ENCODE measurements at places on chromosomes 3 and 15. TPM values are rescaled to one million over a fixed set of nuclear protein-coding genes. Genes with fewer than 3 reads are reported as not detected.

The TICRR gene
- 8.8 TPM for total RNA-seq

- DNase-seq, result no peak
- H3K36me3 ChIP-seq, result peaks cover 3% of the 10 kb centered on the region
- H3K27ac ChIP-seq, result no peak overlapping the region
- H3K4me3 ChIP-seq, result no peak overlapping the region
Measured at GRCh38 chr3:144593881-144594280, 622.3 kb downstream of the DIPK2A start.

DNA sequence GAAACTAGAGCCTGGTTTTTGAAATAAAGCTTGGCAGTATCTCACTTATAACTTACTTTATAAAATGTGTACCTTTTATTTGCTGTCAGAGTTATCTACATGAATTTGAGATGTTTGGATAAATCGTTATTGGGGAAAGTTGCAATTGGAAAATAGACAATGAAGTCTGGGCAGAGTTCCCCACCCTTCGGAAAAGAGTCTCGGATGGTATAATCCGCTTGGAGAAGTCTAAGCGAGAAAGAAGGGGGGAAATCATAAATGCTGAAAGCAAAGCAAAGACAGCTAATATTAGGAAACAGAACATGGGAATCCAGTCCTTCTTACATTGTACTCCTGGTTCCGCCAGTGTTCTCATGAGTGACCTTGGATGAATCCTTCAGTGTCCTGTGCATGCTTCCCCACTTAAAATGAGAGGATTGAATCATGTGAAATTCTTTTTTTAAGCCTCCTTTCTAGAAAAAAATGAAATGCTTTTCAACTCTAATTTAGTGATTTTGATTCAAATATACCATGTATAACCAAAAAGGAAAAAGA lies 162.4 kb downstream of the ATG7 start:
- H3K27ac ChIP-seq, result peak overlapping the region; percentile 11
- no peaks in the 10 kb centered on the region for H3K27me3 ChIP-seq
- H3K4me3 ChIP-seq, result no peak overlapping the region

The ADAMTS9 gene
- 13.6 TPM for total RNA-seq

GRCh38 chr3:106588739-106589138 lies 719.9 kb upstream of the CBLB start:
- no peaks in the 10 kb centered on the region for H3K4me1 ChIP-seq
- H3K4me3 ChIP-seq, result no peak overlapping the region
- no peaks in the 10 kb centered on the region for H3K27me3 ChIP-seq
- H3K36me3 ChIP-seq, result no peaks in the 10 kb centered on the region
- no peak for DNase-seq
- H3K27ac ChIP-seq, result no peak overlapping the region

- no peak for DNase-seq
- peaks cover 34% of the 10 kb centered on the region for H3K27me3 ChIP-seq
- H3K4me1 ChIP-seq, result no peaks in the 10 kb centered on the region
- no peak overlapping the region for H3K4me3 ChIP-seq
- no peaks in the 10 kb centered on the region for H3K36me3 ChIP-seq
Measured at GRCh38 chr3:181326637-181327223, 337.2 kb upstream of the DNAJC19 start.

DNA sequence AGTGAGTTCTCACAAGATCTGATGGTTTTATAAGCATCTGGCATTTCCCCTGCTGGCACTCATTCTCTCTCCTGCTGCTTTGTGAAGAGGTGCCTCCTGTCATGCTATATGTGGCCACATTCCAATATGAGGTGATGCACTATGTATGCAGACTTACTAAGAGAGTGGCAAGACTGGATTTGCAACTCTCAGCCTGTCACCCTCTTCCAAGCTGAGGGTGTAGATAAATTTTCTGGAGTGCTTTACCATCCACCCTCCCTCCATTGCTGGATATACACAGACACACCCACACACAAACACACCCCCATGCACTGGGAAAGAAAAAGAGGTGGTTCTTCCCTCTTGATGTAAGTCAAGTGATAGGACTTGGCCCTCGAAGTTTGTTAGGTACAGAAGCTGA lies 30.2 kb upstream of the CHMP2B start:
- H3K36me3 ChIP-seq, result peaks cover 4% of the 10 kb centered on the region
- H3K4me3 ChIP-seq, result peak overlapping the region; percentile 62
- H3K27me3 ChIP-seq, result peaks cover 11% of the 10 kb centered on the region
- peaks cover 20% of the 10 kb centered on the region for H3K4me1 ChIP-seq
- H3K27ac ChIP-seq, result peak overlapping the region; percentile 84
- no peak for DNase-seq

GRCh38 chr3:125121246-125122010 lies 65.6 kb upstream of the HEG1 start:
- no peak overlapping the region for H3K27ac ChIP-seq
- no peak for DNase-seq
- peaks cover 5% of the 10 kb centered on the region for H3K36me3 ChIP-seq
- H3K4me3 ChIP-seq, result no peak overlapping the region

- peak overlapping the region; percentile 19 for H3K4me3 ChIP-seq
- H3K4me1 ChIP-seq, result peaks cover 18% of the 10 kb centered on the region
- DNase-seq, result no peak
- peaks cover 18% of the 10 kb centered on the region for H3K36me3 ChIP-seq
- H3K27ac ChIP-seq, result peak overlapping the region; percentile 79
Measured at GRCh38 chr3:51997935-51998596, 2.4 kb upstream of the RPL29 start.

The PCOLCE2 gene
- 1.0 TPM for total RNA-seq

GRCh38 chr3:51675201-51675611 lies 4.2 kb downstream of the TEX264 start:
- peaks cover 19% of the 10 kb centered on the region for H3K4me1 ChIP-seq
- no peaks in the 10 kb centered on the region for H3K36me3 ChIP-seq
- DNase-seq, result no peak
- H3K4me3 ChIP-seq, result no peak overlapping the region
- no peaks in the 10 kb centered on the region for H3K27me3 ChIP-seq

GRCh38 chr3:122076491-122077292 lies 21.5 kb downstream of the CD86 start:
- H3K27me3 ChIP-seq, result no peaks in the 10 kb centered on the region
- H3K4me1 ChIP-seq, result no peaks in the 10 kb centered on the region
- no peak for DNase-seq
- H3K36me3 ChIP-seq, result no peaks in the 10 kb centered on the region
- no peak overlapping the region for H3K4me3 ChIP-seq

- H3K4me3 ChIP-seq, result no peak overlapping the region
- H3K27ac ChIP-seq, result no peak overlapping the region
- DNase-seq, result no peak
- H3K36me3 ChIP-seq, result no peaks in the 10 kb centered on the region
- no peaks in the 10 kb centered on the region for H3K27me3 ChIP-seq
Measured at GRCh38 chr3:160098261-160098908, 109.8 kb downstream of the IL12A start.

- no peak for DNase-seq
- no peak overlapping the region for H3K4me3 ChIP-seq
- peaks cover 37% of the 10 kb centered on the region for H3K4me1 ChIP-seq
- H3K27ac ChIP-seq, result peak overlapping the region; percentile 72
- H3K36me3 ChIP-seq, result no peaks in the 10 kb centered on the region
Measured at GRCh38 chr3:53804697-53805462, 41.3 kb downstream of the CHDH start.

The FRMD5 gene
- total RNA-seq, result 3.8 TPM

The IL17RD gene
- total RNA-seq, result 47.4 TPM

- DNase-seq, result no peak
- no peaks in the 10 kb centered on the region for H3K36me3 ChIP-seq
- H3K4me3 ChIP-seq, result no peak overlapping the region
- no peak overlapping the region for H3K27ac ChIP-seq
- peaks cover 14% of the 10 kb centered on the region for H3K4me1 ChIP-seq
- no peaks in the 10 kb centered on the region for H3K27me3 ChIP-seq
Measured at GRCh38 chr15:35431281-35431680, 114.7 kb downstream of the DPH6 start.

The OR5H14 gene
- not detected for total RNA-seq

- no peaks in the 10 kb centered on the region for H3K4me1 ChIP-seq
- DNase-seq, result no peak
- no peaks in the 10 kb centered on the region for H3K36me3 ChIP-seq
- no peak overlapping the region for H3K27ac ChIP-seq
- H3K27me3 ChIP-seq, result peaks cover 9% of the 10 kb centered on the region
Measured at GRCh38 chr3:179969525-179969924, 67.2 kb downstream of the PEX5L start.

- no peak for DNase-seq
- no peak overlapping the region for H3K27ac ChIP-seq
- H3K4me1 ChIP-seq, result no peaks in the 10 kb centered on the region
- H3K4me3 ChIP-seq, result no peak overlapping the region
Measured at GRCh38 chr3:143627336-143627735, 220.9 kb downstream of the SLC9A9 start.

The MYL3 gene
- 5.4 TPM for total RNA-seq

DNA sequence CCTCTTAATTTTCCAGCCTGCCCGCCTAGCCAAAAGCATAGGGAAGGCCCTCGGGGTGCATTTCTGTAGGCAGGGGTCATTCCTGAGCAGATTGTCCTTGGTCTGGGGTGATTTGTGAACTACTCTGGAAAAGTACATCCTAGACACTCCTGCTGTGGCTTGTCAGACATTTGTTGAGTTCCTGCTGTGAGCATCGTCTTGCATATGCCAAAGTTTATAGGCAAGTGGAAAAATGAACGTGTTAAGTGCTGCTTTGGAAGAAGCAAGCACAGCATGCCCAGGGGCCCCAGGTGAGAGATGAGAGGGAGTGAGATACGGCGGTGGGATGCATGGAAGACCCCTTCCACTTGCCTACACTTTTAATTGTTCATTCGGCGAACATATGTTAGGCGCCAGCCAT lies 237.7 kb upstream of the ST8SIA2 start:
- H3K4me1 ChIP-seq, result peaks cover 25% of the 10 kb centered on the region
- H3K27me3 ChIP-seq, result no peaks in the 10 kb centered on the region
- peaks cover 9% of the 10 kb centered on the region for H3K36me3 ChIP-seq
- no peak overlapping the region for H3K27ac ChIP-seq
- H3K4me3 ChIP-seq, result no peak overlapping the region

DNA sequence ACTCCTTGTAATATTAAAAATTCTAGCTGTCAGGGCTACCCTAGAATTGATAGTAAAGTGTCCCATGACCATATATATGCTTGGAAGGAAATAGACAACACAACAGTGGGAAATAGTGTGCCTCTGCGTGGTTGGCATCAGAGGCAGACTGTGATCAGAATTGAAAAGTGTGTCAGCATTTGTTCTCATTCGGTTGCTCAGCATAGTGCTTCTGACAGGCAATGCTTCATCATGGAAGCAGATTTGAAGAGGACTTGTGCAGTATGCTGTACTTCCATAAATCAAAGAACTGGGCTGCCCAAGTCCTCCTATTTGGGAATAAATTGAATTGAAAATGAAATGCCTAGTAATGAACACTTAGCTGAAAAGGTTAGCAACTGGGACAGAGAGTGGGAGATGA lies 435.7 kb downstream of the DIPK2A start:
- no peak overlapping the region for H3K27ac ChIP-seq
- no peaks in the 10 kb centered on the region for H3K4me1 ChIP-seq
- H3K27me3 ChIP-seq, result no peaks in the 10 kb centered on the region
- DNase-seq, result no peak
- H3K36me3 ChIP-seq, result no peaks in the 10 kb centered on the region

The ITPKA gene
- 1.9 TPM for total RNA-seq

DNA sequence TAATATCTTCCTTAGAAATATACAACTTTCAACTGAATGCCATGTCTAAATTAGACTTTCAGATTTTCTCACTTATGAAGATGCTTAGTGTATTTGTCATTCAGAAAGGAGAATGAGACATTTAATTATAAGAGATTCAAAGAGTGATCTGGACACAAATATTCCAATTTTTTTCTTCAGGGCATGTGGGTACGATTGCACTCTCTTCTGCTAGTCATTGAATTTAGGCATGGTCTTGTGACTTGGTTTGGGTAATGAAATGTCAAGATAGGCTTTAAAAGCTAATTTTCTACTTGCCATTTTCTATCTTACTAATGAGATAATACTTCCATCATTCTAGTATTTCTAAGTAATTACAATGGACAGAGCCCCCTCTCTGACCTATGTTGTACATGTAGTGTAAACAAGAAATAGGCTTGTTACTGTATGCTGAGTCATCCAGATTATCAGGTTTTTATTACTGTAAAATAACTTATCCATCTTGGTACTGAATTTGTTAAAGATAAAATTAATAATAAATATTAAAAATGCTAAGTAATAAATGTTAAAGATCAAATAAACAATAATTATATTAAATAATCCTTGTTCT lies 770.8 kb upstream of the BCHE start:
- DNase-seq, result no peak
- H3K36me3 ChIP-seq, result no peaks in the 10 kb centered on the region
- H3K4me1 ChIP-seq, result no peaks in the 10 kb centered on the region
- H3K4me3 ChIP-seq, result no peak overlapping the region
- no peak overlapping the region for H3K27ac ChIP-seq

- DNase-seq, result no peak
- H3K36me3 ChIP-seq, result no peaks in the 10 kb centered on the region
- no peaks in the 10 kb centered on the region for H3K27me3 ChIP-seq
- H3K4me3 ChIP-seq, result no peak overlapping the region
- no peak overlapping the region for H3K27ac ChIP-seq
Measured at GRCh38 chr3:87564438-87564837, 288.1 kb upstream of the POU1F1 start.

The MAP2K1 gene
- total RNA-seq, result 33.8 TPM

- H3K27ac ChIP-seq, result no peak overlapping the region
- no peak for DNase-seq
- no peaks in the 10 kb centered on the region for H3K36me3 ChIP-seq
Measured at GRCh38 chr15:91609231-91609630, 244.3 kb upstream of the SLCO3A1 start.

The COL6A6 gene
- total RNA-seq, result 6.3 TPM

DNA sequence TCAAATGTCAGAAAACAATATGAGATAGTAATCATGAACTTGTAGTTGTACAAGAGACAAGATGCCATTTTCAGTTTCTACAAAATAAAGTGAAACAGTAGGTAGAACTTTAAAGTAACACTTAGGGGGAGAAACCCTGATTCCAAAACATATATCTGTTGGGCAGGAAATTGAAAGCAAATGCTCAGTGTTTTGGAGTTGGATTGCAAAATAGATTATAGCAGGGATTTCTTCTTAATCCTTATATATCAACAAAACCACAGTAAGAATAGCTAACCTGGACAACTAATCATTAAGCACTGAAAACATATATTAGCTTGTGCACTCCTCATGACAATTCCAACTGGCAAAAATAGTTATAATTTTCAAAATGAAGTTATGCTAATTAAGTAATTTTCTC lies 46.9 kb downstream of the COMMD2 start:
- H3K4me3 ChIP-seq, result no peak overlapping the region
- DNase-seq, result no peak
- no peaks in the 10 kb centered on the region for H3K4me1 ChIP-seq
- no peak overlapping the region for H3K27ac ChIP-seq
- H3K27me3 ChIP-seq, result no peaks in the 10 kb centered on the region

- peaks cover 18% of the 10 kb centered on the region for H3K27me3 ChIP-seq
- peaks cover 3% of the 10 kb centered on the region for H3K36me3 ChIP-seq
- H3K27ac ChIP-seq, result no peak overlapping the region
- DNase-seq, result no peak
- H3K4me1 ChIP-seq, result peaks cover 51% of the 10 kb centered on the region
Measured at GRCh38 chr15:40325188-40325587, 1.7 kb downstream of the INAFM2 start.

The PIAS1 gene
- 56.2 TPM for total RNA-seq

The IQCF5 gene
- not detected for total RNA-seq
